CD4-positive, alpha-beta T cell treated with Interleukin-4 for 4 hours (primary cell): ENCODE measurements at places on chromosomes 4 and X.
A peak's percentile ranks its signal among the peaks of the same experiment; 100 is the strongest.

- DNase-seq: peak; percentile 76
Observed at GRCh38 chr4:99808260-99808857, 8.3 kb upstream of the DAPP1 start.

- DNase-seq: no peak
Observed at GRCh38 chrX:21963731-21964405, 23.4 kb downstream of the SMS start.

- no peak for DNase-seq
Observed at GRCh38 chr4:102281171-102281839, 64.0 kb downstream of the SLC39A8 start.

GRCh38 chr4:135325264-135325663, 1123.7 kb upstream of the PABPC4L start:
- no peak for DNase-seq

DNA sequence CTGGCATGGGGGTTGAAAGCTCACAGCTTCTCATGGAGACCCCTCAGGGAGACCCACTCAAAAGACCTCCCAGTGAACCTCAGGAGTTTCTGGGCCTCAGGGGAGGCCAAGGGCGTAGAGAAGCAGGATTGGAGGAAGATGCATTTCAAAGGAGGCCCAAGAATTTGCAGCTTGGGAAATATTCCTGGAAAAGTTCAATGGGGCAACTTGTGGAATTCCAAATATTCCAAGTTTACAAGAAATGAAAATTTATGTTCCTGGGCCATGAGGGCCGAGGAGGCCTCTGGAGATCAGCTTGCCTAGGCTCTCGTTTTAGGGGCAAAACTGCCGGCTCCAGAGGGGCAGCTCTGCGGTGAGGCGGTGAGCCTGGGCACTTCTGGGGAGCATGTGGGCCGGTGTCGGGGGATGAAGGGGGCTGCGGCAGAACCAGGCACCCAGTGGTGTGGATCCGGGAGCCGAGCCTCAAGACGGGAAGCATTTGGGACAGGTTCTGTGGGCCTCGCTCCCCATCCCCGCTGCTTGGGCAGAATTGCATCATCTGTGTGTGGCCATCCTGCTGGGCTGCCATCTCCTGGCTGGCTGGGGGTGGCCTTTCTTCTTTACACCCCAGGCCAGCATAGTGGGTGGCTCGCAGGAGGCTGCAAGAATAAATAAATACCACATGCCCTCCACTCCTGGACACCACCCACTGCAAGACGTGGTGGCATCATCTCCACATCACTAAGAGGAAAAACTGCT, 54.6 kb upstream of the GPR78 start:
- DNase-seq: no peak

DNA sequence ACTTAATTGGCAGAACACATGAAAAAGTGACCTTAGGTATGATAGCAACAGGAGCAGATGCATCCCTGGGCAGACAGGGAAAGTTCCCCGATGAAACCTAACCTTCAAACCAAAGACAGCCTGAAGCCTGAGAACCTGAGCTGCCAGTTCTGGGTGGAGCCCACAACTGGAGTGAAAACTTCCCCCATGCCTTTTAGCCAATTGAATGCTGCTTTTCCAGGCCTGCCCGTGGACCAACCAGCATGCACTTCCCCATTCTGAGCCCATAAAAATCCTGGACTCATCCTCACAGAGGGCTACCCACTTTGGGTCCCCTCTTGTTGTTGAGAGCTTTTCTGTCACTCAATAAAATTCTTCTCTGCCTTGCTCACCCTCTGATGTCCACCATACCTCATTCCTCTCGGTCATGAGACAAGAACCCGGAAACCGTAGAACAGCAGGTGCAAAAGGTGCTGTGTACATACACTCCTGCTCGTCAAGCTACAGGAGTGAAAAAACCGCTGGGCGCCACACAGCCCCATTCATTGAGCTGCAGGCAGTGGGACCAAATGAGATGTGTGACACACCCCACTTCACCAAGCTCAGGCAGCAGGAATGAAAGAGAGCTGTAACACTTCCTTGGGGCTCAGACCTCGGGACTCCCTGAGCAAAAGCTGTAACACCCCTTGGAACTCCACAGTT, 13.9 kb upstream of the SLC7A11 start:
- DNase-seq: no peak

- no peak for DNase-seq
Observed at GRCh38 chr4:110087070-110087708, 111.2 kb downstream of the ELOVL6 start.

DNA sequence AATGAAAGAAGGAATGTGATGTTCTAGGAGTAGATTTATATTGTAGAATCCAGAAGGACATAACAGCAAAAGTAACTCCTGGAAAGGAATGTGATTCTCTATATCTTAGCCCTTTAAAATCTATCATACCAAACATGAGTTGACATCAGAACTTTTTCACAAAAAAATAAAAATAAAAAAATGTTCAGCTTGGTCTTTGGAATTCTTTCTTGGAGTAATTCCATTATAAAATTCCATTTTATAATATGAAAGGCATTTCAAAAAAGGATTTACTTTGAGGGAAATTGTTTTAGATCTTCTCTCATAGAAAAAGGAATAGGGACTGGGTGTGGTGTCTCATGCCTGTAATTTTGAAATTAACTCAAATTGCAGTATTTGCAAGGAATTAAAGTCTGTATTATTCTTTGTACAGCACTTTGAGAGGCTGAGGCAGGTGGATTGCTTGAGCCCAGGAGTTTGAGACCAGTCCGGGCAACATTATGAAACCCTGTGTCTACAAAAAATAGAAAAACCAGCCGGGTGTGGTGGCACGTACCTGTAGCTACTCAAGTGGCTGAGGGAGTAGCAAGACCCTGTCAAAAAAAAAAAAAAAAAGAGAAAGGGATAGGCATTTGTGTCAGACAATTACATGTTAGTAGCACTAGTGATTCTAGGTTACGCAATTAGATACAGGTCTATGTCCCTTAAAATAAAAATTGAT, 134.9 kb downstream of the SLC4A4 start:
- DNase-seq: no peak

GRCh38 chrX:30283456-30284200, 25.6 kb downstream of the NR0B1 start:
- DNase-seq: no peak

GRCh38 chr4:94856030-94856429, 98.3 kb downstream of the BMPR1B start:
- DNase-seq: no peak

GRCh38 chrX:21840193-21840545, 752 bp downstream of the MBTPS2 start:
- DNase-seq: peak; percentile 0

- no peak for DNase-seq
Observed at GRCh38 chr4:154065368-154065767, 276.5 kb upstream of the SFRP2 start.

DNA sequence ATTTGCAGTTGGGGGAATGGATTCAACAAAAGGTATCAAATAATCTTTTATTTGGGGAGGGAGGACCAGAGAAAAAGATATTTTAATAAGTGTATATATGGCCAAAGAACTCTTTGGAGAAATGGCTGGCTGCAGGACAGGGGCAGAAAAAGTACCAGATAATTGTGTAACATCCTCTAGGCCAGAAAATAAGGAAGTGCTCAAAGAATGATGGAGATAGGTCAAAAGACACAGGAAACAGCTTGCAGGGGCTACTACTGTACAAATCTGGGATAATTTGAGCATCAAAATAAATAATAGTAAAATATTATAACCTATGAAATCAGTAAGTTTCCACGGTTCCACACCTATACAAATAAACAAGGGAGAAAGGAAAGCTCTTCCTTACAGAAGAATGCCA, 34.8 kb downstream of the KLHL5 start:
- DNase-seq: no peak

GRCh38 chr4:139605516-139605915, 49.5 kb upstream of the SETD7 start:
- no peak for DNase-seq

DNA sequence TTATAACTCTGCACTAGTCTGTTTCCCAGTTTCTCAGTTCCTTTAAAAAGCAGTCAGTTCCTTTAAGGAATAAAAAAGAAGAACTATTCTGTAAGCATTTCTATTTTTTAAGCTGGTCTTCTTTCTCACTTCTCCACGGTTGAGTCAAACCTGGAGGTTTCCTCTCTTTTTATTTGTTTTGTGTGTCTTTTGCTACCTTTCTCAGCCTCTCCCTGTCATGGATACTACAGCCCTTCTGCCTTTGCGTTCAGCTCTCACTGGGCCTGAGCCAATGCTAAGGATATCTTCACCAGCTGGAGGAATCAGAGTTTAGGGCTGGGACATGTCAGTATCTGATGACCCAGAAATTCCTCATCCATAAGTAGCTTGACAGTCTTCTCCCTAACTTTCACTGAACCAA, 49.7 kb upstream of the PRKX start:
- no peak for DNase-seq

DNA sequence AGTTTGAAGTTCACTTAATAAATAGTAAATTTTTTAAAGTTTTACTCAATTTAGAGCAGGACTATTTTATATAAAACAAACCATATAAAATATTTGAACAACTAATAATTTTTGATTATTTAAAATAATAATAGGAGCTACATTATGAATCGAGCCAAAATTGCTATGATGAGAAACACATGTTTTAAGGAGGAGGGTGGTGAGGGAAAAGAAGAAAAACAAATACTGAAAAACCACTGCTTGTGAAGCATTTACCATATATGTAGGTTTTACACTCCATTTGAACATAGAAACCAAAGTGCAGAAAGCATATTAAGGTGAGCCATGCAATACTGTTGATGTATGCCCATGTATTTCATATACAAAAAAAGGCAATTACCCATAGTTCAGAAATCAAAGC, 448.9 kb downstream of the FSTL5 start:
- DNase-seq: no peak

DNA sequence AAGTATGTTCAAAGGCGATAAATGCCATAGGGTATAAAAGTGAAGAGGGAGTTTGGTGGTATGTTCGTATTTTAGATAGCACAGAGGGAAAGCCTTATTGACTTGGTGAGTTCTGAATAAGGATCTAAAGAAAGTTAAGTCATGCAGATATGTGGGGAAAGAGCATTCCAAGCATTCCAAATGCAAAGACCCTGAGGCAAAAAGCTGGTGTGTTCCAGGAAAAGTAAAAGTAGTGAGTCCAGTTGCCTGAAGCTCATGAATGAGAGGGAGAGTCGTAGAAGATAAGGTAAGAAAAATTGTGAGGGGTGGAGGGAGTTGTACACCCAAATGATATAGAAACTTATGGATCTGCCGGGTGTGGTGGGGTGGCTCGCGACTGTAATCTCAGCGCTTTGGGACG, 426.7 kb downstream of the RPA4 start:
- DNase-seq: no peak

DNA sequence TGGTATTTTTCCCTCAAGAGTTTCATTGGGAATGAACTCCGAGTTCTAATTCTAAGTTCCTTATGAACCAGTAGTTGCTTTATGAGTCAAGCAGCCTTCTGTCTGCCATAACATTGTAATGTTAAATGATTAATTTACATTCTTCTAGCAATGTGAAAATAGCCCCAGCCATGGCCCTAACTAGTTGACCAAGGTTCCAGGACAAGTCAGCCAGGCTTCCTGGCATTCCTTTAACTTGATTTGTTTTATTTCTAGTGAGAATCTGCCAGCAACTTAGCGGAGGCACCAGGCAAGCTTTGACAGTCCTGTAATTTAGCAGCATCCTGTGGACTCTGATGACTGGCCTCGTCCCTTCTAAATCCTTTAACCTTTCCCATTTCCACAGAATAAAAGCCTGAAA, 69.0 kb downstream of the GLRA2 start:
- no peak for DNase-seq

DNA sequence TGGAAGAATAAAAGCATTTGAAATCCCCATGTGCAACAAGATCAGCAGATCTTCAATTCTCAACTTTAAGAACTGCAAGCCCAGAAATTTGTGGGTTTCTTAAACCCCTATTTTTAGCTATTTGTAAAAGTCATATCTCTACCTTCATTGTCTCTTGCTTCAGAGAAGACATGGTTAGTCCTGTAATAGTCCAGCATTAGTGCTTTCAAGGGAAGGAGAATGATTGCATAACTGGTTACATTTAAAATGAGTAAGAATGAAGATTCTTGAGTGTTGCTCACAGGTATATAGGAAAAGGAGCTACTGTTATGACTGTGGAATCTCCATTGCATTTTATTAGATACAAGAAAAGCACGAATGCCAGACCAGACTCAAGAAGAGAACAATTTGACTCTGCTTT, 84.0 kb downstream of the CCSER1 start:
- DNase-seq: no peak

GRCh38 chr4:37538931-37539330, 147.2 kb downstream of the RELL1 start:
- no peak for DNase-seq

GRCh38 chrX:136028383-136028984, 43.2 kb downstream of the SLC9A6 start:
- DNase-seq: peak; percentile 58

GRCh38 chr4:101420661-101421060, 73.3 kb upstream of the PPP3CA start:
- no peak for DNase-seq

DNA sequence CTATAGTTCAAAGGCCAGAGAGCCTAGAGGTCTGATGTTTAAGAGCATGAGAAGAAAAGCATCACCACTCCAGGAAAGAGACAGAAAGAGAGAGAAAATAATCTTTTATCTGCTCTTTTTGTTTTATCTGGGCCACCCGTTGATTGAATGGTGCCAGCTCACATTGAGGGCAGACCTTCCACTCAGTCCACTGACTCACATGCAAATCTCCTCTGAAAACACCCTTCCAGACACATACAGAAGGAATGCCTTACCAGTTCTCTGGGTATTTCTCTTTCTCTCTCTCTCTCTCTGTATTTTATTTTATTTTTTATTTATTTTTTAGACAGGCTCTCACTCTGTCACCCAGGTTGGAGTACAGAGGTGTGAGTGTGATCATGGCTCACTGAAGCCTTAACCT, 252.5 kb downstream of the DTHD1 start:
- DNase-seq: no peak

DNA sequence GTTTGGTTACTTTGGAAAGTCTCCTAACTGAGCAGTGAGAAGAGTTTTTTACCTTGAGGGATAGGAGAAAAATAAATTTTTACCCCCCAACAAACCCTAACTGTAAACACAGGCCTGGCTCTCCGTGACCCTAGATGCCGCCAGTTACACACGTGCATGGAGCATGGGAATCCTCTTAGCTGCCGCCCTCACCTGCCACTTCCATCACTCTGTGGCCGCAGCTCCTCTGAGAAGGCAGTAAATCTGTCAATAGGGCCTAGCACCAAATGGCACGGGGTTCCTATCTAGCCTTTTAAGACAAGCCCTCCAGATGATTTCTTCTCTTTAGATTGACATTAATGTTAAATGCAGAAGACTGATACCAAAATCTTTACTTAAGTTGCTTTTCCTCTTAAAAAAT, 330.3 kb upstream of the FAM241A start:
- no peak for DNase-seq
